ENCODE measurements at places on chromosomes 3 and 15. TPM values are rescaled to one million over a fixed set of nuclear protein-coding genes. Genes with fewer than 3 reads are reported as not detected.

GRCh38 chr3:38317192-38317759 is 29.3 kb upstream of the XYLB start:
- no peak overlapping the region for H3K27ac ChIP-seq
- H3K27me3 ChIP-seq = no peaks in the 10 kb centered on the region
- H3K4me1 ChIP-seq = no peaks in the 10 kb centered on the region
- no peak for DNase-seq

DNA sequence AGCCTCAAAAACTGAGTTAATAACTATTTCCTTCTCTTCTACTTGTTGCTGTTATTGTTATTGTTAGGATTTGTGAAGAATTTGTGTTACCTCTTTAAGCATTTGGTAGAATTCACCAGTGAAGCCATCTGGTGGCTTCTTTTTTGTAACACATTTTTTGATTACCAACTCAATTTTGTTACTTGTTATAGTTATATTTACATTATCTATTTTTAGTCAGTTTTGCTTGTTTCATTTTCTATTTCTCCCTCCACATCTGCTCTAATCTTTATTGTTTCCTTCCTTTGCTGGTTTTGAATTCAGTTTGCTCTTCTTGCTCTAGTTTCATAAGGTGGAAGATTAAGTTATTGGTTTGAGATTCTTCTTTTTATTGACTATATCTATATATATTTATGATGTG is 3.7 kb upstream of the SLC9C1 start:
- peaks cover 15% of the 10 kb centered on the region for H3K4me1 ChIP-seq
- H3K27ac ChIP-seq = no peak overlapping the region
- H3K36me3 ChIP-seq = no peaks in the 10 kb centered on the region
- H3K27me3 ChIP-seq = peaks cover 13% of the 10 kb centered on the region
- H3K4me3 ChIP-seq = no peak overlapping the region

- no peaks in the 10 kb centered on the region for H3K36me3 ChIP-seq
- no peak overlapping the region for H3K4me3 ChIP-seq
These were observed 163.5 kb downstream of the ABHD5 start for GRCh38 chr3:43854283-43854682.

Gene GPR176
- total RNA-seq = 22.0 TPM

DNA sequence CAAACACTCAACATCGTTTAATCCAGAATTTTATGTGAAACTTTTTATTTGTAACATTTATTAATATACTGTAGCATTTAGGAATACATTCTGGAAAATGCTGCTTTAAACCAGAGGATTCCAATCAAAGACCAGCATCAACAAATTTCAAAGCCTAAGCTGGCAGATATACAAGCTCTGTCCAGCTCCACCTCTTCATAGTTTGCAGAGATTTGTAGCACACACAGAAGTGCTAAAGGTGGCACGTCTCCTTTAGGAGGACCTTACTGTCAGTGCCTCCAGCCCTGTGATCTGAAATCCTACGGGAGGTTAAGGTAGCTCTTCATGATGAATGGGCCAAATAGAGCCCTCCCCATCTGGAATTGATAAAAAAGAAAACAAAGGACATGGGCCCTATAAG is 329.7 kb upstream of the NECTIN3 start:
- no peak overlapping the region for H3K27ac ChIP-seq
- H3K27me3 ChIP-seq = no peaks in the 10 kb centered on the region
- DNase-seq = no peak
- no peaks in the 10 kb centered on the region for H3K4me1 ChIP-seq
- H3K36me3 ChIP-seq = peaks cover 2% of the 10 kb centered on the region

DNA sequence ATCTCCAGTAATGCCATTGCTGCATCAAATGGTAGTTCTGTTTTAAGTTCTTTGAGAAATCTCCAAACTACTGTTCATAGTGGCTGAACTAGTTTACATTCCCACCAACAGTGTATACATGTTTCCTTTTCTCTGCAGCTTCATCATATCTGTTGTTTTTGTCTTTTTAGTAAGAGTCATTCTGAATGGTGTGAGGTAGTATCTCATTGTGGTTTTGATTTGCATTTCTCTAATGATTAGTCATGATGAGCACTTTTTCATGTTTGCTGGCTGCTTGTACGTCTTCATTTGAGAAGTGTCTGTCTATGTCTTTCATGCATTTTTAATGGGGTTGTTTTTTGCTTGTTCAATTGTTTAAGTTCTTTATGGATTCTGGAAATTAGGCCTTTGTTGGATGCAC is 10.2 kb upstream of the GCSAM start:
- H3K4me3 ChIP-seq = no peak overlapping the region
- H3K27ac ChIP-seq = no peak overlapping the region
- no peaks in the 10 kb centered on the region for H3K4me1 ChIP-seq
- no peak for DNase-seq
- H3K27me3 ChIP-seq = peaks cover 35% of the 10 kb centered on the region

GRCh38 chr3:57393977-57394376 is 101.5 kb upstream of the ASB14 start:
- H3K27ac ChIP-seq = no peak overlapping the region
- H3K27me3 ChIP-seq = peaks cover 40% of the 10 kb centered on the region
- peaks cover 1% of the 10 kb centered on the region for H3K36me3 ChIP-seq
- no peak overlapping the region for H3K4me3 ChIP-seq
- peaks cover 3% of the 10 kb centered on the region for H3K4me1 ChIP-seq
- DNase-seq = no peak

GRCh38 chr3:131393868-131394267 is 12.3 kb downstream of the NUDT16 start:
- no peak overlapping the region for H3K27ac ChIP-seq
- no peaks in the 10 kb centered on the region for H3K4me1 ChIP-seq
- no peak overlapping the region for H3K4me3 ChIP-seq
- no peaks in the 10 kb centered on the region for H3K27me3 ChIP-seq
- no peak for DNase-seq

DNA sequence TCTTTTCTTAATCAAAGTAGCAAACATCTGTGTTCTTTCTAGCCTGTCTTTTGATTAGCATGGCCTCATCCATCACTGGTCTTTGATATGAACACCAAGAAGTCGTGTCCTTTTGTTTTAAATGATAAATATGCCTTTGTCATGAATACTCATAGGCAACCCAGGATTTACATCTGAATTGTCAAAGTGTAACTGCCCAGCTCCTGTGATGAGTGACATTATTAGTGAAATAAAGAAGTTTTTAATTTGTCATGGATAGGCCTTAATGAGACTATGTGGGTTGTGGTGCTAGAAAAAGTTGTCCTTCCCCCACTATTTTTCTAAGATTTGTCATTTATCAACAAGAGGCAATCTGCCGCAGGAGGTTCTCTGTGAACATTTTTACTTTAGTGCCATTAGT is 150.0 kb downstream of the CDIN1 start:
- no peaks in the 10 kb centered on the region for H3K27me3 ChIP-seq
- H3K4me3 ChIP-seq = no peak overlapping the region
- H3K36me3 ChIP-seq = peaks cover 8% of the 10 kb centered on the region
- H3K27ac ChIP-seq = no peak overlapping the region
- DNase-seq = no peak

DNA sequence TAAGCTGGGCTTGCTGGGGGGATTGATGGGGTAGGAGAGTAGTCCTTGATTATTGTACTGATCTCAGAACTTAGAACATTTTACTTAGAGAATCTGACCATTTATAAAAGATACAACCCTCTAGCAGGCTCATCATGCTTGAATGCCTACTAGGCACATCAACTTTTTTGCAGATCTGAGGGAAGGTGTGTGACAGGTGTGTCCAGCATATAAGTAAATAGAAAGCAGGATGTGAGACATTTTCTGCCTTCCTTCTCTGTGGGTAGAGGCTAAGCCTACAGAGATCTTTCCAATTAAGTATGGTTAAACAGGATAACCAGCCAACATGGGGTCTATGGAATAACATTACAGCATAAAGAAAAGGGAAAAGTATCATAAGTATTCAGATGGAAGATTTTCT is 159.1 kb downstream of the AKAP13 start:
- no peak overlapping the region for H3K27ac ChIP-seq
- no peaks in the 10 kb centered on the region for H3K27me3 ChIP-seq
- no peak for DNase-seq

- H3K36me3 ChIP-seq = no peaks in the 10 kb centered on the region
- H3K27ac ChIP-seq = no peak overlapping the region
- DNase-seq = no peak
- H3K4me3 ChIP-seq = no peak overlapping the region
- H3K4me1 ChIP-seq = no peaks in the 10 kb centered on the region
These were observed 19.8 kb upstream of the FGF12 start for GRCh38 chr3:192747145-192747544.

Gene ARPIN
- 18.7 TPM for total RNA-seq

- DNase-seq = no peak
- no peak overlapping the region for H3K4me3 ChIP-seq
- H3K4me1 ChIP-seq = peaks cover 5% of the 10 kb centered on the region
- peaks cover 13% of the 10 kb centered on the region for H3K27me3 ChIP-seq
- peak overlapping the region; percentile 62 for H3K27ac ChIP-seq
These were observed 82.0 kb downstream of the USF3 start for GRCh38 chr3:113614402-113614801.
